Myocyte (in vitro differentiated cells): ENCODE measurements at places on chromosomes 1 and 21. TPM values are rescaled to one million over a fixed set of nuclear protein-coding genes. Genes with fewer than 3 reads are reported as not detected.
A peak's percentile ranks its signal among the peaks of the same experiment; 100 is the strongest.

The SLC45A1 gene
- 0.70 and 0.94 TPM in 2 replicates for total RNA-seq

GRCh38 chr1:164733070-164733469, 174.1 kb downstream of the PBX1 start:
- peak; percentile 28 for DNase-seq

DNA sequence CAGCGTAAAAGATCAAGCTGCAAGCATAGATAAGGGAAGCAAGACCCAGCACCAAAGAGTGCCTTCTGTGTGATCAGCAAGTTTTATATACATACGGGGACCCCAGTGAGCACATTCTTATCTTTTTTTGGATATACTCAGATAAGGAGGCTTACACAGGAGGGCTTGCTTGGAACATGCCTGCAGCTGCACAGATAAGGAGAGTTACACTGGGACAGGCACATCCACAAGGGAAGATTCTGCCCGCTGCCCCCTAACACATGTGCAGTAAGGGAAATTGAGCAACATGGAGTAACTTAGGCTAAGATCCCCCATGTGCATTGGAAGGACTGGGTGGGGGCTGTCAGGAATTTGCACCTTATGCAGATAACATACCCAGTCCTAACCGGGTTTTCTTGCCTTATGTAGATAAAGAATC, 1334.8 kb downstream of the MRPL39 start:
- no peak for DNase-seq

DNA sequence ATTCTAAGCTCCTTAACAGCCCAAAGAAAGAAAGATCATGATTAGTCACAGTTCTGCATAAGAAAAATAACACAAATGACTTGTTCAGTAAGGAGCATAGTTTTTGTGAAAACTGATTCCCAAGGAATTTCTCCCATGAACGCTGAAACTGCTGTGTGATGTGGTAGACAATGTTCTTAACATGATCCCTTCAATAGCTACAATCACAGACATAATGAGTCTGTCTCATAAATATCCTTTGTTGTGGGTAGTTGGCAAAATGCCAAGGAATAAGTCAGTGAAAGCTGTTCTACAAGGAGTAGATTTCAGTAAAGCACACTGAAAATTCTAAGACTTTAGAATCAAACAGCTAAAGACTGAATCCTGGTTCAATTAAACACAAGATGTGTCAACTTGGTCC, 404.8 kb downstream of the HLX start:
- DNase-seq = peak; percentile 80

The IRF6 gene
- 0.53 and 1.2 TPM in 2 replicates for total RNA-seq

GRCh38 chr1:119968601-119969000, 72.3 kb upstream of the ADAM30 start:
- no peak for DNase-seq

DNA sequence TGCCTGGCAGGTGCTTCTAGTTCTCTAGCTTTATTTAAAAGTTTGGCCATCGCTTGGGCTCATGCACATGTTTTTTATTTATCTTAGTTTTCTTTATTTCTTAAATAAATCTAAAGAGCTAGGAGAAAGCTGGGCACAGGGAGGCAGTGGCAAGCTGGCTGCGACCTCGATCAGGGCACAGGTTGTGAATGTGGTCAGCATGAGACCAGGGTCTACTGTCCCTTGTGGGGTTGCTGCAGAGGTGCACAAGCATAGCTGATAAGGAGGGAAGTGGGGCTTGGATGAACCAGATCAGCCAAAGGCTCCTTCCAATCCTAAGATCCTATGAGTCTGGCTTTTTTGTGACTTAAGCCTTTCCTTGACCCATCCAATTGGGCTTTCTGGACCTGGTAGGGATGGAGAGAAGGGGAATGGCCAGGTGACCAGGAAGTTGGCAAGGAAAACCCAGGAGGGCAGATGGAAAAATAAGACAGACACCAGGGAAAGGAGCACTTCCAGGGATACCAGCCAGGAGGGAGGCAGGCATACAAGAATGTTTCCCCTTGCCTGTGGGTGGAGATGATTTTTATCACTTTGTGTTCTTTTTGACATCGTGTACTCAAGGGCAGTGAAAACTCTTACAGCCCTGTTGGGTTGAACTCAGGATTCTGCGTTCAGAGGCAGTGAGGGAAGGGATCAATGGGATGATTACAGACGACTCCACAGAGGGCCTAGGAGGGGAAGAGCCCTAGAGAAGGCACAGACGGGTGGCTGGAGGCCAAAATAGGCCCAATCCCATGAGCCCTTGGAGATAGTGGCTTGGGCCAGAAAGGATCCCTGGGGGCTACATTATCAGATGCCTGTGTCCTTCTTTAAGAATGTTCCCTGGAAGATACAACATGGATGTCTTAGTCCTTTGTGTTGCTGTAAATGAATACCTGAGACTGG, 8.5 kb downstream of the CYP4B1 start:
- DNase-seq = no peak

DNA sequence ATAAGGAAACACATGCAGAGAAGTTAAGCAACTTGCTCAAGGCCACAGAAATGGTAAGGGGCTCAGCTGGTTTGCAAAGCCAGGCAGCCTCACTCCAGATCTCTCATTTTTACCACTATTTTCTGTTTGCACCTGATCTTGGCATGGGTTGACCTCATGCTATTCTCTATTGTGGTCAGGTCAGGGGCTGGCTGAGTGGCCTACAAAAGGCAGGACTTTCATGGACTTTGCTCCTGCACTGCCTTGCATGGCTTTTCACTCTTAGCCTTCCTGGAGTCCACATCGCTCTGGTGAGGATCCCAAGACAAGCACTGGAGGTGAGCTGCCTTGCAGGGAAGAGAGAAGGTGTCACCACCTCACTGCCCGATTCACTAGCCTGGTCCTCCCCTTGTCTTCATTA, 56.8 kb upstream of the CSF3R start:
- DNase-seq = no peak

The CR2 gene
- total RNA-seq = not detected in 2 replicates

- peak; percentile 48 for DNase-seq
Measured at GRCh38 chr1:91529856-91530255, 29.2 kb downstream of the CDC7 start.

GRCh38 chr1:178311164-178311563, 185.6 kb downstream of the CLEC20A start:
- peak; percentile 45 for DNase-seq

DNA sequence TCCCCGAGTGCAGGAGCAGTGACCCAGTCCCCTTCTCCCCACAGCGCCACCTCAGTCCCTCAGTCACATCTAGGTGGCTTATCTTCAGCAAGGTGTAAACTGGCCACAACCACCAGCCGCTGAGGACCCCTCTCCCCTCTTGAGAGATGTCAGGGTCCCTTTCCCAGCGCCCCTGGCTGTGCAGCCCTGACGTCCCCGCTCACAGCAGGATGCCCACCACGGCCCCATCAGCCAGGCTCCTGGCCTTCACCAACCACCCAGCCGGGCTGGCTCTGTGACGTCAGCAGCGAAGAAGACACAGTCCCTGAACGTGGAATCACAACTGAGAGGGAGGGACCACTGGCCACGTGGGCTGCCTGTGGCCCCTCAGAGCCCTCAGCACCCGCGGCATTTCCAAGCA, 249.4 kb downstream of the NPHP4 start:
- DNase-seq = no peak

DNA sequence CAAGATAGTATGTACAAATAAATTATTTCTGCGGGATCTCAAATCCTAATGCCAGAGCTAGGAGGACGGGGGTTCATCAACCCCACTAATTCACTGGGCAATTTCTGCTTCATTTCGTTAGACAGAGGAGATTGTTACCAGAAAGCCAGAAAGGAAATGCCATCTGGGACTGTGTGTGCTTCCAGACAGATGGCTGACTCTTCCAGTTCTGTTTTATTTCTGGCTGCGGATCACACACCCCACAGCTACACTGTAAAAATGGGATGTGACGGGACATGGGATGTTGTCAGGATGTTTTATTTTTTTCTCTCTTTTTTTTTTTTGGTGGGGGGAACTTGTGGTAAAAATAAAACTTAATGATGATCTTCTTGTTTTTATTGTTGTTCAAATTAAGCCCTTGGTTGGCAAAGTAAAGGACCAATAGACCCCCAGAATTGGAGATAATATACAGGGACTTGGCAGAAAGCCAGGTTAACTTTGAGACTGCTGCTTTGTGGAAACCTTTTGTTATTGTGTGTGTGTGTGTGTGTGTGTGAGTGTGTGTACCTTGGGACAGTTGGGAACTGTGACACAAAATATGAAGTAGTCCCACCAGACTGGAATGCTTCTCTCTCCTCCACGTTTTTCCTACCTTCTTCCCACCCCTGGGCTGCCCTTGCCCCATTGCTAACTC, 114.5 kb downstream of the NUF2 start:
- peak; percentile 30 for DNase-seq

- DNase-seq = peak; percentile 8
Measured at GRCh38 chr1:200182701-200183100, 155.2 kb downstream of the NR5A2 start.

DNA sequence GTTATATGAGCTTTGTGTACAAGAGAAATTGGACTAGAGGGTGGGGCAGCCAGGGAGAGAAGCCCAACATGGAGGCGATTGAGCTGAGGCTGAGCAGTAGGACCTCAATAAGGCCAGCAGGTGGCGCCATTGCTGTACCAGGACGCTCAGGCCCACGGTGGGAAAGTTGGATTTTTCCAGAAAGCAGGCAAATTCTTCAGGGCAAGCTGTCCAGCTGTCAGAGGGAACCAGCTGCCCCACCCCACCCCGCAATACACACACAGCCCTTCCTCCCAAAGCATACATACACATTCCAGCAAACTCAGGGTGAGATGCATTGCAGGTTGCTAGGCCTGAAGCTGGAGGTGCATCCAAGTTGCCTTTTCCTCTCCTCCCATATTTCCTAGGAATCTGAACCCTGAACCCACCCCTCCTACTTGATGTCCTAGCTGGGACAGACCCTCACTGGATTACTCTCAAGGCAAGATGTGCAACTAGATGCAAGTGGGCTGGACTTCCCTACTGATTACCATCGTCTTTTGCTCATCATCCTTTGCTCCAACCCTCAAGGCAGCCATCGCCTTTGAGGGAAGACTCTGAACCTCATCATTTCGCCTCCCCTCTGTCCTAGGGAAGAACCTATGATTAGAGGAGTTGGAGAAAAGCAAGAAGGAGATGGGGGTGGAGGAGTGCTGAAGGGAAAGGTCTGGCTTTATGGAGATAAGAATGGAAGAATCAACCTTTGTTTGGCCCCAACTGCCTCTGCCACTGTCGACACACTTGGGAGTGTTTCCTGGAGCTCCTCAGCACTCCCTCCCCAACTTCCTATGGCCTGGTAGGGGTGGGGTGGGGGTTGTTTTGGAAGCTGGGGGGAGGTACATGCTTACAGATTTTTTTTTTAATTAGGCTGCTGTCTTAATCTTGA, 25.5 kb downstream of the CD34 start:
- DNase-seq = peak; percentile 95

The MTF2 gene
- total RNA-seq = 12.6 and 14.0 TPM in 2 replicates

DNA sequence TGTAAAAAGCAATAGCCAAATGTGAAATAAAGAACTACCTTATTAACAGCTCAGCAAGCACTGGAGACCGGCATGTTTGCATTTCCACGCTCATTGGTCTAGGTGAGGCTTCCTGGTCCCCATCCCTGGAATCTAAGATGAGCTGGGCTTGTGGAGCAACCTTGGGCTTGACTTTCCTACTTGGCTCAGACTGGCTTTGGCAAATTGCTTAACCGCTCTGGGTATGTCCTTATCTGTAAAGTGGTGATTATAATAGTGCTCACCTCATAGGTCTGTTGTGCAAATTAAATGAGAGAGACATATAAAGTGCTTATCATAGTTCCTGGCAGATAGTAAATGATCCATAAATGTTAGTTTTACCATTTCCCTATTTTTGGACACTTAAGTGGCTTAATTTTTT, 49.4 kb upstream of the CACNA1E start:
- DNase-seq = no peak

GRCh38 chr1:167298325-167298724, 77.6 kb downstream of the POU2F1 start:
- DNase-seq = no peak

DNA sequence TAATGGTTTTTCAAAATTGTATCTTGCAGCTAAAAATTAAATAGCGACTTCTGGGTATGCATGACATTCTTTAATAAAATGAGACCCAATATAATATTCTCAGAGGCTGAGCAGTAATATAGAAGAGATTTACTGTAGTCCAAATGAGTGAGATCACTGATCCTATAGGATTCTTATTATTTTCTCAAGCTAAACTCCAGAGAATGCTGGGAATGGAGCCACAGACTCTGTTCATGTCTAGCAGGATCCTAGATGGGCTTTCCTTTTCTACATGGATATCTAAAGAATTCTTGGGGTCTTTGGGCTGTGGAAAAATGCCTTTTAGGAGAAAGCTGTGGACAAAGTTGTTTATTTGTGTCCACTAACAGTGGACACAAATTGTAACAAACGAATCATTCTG, 150.7 kb upstream of the ZNF644 start:
- no peak for DNase-seq

DNA sequence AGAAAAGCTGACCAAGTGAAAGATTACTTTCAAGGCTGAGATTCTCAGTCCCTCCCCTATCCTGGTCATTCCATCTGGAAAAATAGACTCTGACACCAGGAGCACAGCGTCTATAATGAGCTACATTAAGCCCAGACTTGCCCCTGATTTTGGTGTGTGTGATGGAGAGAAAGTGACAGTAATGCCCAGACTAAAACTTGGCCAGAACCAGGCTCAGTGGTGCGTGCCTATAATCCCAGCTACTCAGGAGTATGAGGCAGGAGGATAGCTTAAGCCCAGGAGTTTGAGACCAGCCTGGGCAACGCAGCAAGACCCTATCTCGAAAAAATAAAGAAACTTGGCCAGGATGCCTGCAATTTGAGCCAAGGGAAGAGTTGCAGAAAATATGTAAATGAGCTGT, 15.9 kb downstream of the PLEKHA6 start:
- no peak for DNase-seq

The CLCA4 gene
- total RNA-seq = not detected in 2 replicates

The ST6GALNAC3 gene
- total RNA-seq = not detected in 2 replicates

DNA sequence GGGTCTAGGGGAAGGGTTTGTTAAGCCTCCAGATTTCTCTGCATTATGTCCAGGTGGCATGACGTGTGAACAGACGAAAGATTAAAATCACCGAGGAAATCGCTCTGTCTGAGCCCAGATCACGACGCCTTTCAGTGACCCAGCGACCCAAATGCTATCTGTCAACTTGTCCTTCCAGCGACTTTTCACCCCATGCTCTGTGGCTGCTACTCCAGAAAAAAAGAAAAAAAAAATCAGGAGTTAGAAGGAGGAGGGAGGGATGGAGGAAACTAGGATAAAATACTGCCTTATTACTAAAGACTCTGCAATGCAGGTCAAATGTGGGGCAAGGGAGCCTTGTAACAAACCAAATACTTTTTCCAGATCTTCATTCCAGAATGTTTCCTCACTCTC, 352.0 kb downstream of the NUF2 start:
- no peak for DNase-seq

The DNASE2B gene
- total RNA-seq = not detected in 2 replicates
